ENCODE measurements at places on chromosomes 1 and 21.

GRCh38 chr1:10678402-10678801 lies 118.0 kb downstream of the CASZ1 start:
- DNase-seq = no peak

DNA sequence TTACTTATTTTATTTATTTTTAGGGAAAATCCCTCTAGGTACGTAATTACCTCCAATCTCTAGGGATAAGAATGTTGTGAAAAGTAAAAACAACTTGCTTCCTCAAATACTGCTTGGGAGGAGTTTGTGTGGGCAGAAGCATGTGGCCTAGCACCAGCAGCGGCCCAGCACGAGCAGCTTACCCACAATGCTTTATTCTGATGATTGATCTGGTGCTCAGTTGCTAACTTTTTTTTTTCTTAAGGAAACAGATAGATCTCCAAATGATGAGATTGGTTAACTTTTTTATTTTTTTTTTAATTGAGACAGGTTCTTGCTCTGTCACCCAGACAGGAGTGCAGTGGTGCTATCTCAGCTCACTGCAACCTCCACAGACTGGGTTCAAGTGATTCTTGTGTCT lies 4.2 kb downstream of the CLIC6 start:
- DNase-seq = no peak

DNA sequence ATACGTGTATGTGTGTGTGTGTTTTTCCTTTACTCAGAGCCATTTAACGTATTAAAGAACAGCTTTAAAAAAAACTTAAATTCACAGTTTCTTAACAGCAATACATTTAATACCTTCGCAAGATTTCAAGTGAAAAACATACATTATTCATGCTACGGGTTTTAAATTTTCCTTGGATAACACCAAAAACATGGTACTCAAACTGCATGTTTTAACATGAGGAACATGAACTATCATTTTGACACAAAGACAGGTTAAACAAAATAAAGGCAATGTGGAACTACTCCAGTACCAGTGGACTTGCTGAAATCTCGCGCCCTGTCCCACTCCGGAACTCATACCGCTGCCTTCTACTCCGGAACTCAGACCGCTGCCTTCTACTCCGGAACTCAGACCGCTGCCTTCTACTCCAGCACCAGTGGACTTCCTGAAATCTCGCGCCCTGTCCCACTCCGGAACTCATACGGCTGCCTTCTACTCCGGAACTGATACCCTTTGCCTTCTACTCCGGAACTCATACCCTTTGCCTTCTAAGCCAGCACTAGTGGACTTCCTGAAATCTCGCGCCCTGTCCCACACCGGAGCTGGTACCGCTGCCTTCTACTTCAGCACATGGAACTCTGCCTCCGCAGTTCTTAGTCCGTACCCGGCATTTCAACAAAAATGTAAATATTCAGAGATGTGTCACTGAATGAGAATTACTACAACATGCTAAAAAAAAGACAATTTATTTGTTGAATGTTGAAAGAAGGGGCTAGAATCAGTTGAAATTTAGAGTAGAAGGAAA lies 148.6 kb downstream of the NCAM2 start:
- no peak for DNase-seq

- DNase-seq = peak; percentile 86
These were observed 14.4 kb downstream of the TMPRSS3 start for GRCh38 chr21:42381347-42381984.

DNA sequence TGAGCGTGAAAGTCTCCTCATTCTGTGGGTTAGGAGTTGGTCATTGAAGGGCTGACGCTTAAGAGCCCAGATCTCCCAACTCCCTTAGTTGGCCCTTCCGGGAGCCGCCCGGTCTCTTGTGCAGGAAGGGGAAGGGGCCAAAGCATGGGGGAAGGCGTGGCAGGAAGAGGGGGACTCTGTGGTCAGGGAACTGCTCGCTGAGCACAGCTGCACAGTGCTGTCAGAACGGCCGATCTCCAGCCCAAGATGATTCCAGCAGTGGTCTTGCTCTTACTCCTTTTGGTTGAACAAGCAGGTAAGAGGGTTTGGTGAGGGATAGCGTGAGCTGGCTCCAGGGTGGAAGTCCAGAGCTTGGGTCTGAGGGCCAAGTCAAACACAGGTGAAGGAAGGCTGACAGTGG lies at the start of gene FCER1G:
TSS of gene FCER1G (plus strand) at position 220 of the 400 bp plus-strand sequence. CDS start at position 247, 27 bp downstream.
- DNase-seq = no peak

- no peak for DNase-seq
These were observed 542 bp upstream of the XPR1 start for GRCh38 chr1:180631194-180631765.

DNA sequence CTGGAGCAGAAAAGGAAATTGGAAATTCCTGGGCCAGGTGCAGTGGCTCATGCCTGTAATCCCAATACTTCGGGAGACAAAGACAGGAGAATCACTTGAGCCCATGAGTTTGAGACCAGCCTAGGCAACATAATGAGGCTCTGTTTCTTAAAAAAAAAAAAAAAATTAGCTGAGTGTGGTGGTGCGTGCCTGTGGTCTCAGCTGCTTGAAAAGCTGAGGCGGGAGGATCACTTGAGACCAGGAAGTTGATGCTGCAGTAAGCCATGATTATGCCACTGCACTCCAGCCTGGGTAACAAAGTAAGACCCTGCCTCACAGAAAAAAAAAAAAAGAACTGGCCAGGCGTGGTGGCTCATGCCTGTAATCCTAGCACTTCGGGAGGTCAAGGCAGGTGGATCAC lies 56.7 kb downstream of the SRSF11 start:
- DNase-seq = no peak

DNA sequence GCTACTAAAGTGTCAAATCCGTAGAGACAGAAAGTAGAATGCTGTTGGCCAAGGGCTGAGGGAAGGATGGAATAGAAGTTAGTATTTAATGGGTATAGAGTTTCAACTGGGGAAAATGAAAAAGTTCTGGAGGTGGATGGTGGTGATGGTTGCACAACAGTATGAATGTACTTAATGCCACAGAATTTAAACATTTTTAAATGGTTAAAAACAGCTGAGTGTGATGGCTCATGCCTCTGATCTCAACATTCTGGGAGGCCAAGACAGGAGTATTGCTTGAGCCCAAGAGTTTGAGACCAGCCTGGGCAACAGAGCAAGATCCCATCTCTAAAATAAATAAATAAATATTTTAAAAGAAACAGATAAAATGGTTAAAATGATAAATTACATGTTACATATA lies 44.5 kb downstream of the PIK3R3 start:
- DNase-seq = no peak

- no peak for DNase-seq
These were observed 161.7 kb upstream of the EDN2 start for GRCh38 chr1:41646186-41646585.

GRCh38 chr21:45780647-45781046 lies 137.1 kb downstream of the PCBP3 start:
- no peak for DNase-seq

GRCh38 chr21:44347911-44348451 lies 5.4 kb upstream of the TRPM2 start:
- DNase-seq = no peak
